ENCODE measurements at places on chromosomes 1 and 21.

DNA sequence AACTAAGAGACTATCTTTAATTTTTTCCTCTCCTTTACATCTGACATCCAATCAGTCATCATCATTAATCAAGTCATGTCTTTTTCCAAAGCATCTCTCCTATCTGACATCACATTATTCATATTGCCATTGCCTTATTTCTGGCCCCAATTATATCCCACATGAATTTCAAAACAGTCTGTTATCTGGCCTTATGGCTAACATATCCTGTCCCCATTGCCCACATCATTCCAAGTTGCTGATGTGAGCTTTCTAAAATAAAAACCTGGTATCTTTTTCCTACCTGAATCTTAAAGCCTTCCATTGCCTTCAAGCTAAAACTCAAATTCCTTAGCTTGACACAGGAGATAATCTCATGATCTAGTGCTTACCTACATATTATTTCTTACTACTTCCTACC lies 283.9 kb downstream of the LRRC40 start:
- DNase-seq: no peak

GRCh38 chr1:204075139-204075521 lies 2.2 kb downstream of the SOX13 start:
- no peak for DNase-seq

GRCh38 chr1:2377751-2378440 lies 13.5 kb downstream of the MORN1 start:
- DNase-seq: no peak

GRCh38 chr1:203327684-203328457 lies 22.6 kb downstream of the BTG2 start:
- DNase-seq: peak; percentile 89

- no peak for DNase-seq
Measured at GRCh38 chr1:26399034-26399433, 11.6 kb upstream of the LIN28A start.

DNA sequence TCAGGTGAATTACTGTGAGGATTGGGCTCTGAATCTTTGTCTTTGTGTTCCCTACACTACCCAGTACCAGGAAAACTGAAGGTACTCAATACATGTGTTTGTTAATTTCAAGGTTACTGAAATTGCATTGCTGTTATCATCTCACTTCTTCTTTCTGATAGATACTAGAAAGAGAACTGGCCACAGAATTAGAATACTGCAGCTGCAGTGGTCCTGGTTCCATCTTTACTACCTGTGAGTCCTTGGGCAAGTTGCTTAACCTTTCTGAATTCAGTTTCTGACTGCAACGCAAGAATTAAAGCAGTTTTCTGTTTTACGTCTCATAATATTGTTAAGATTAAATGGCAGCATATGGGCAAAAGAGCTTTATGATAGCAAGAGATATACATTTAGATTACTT lies 263.5 kb downstream of the LMO4 start:
- no peak for DNase-seq

DNA sequence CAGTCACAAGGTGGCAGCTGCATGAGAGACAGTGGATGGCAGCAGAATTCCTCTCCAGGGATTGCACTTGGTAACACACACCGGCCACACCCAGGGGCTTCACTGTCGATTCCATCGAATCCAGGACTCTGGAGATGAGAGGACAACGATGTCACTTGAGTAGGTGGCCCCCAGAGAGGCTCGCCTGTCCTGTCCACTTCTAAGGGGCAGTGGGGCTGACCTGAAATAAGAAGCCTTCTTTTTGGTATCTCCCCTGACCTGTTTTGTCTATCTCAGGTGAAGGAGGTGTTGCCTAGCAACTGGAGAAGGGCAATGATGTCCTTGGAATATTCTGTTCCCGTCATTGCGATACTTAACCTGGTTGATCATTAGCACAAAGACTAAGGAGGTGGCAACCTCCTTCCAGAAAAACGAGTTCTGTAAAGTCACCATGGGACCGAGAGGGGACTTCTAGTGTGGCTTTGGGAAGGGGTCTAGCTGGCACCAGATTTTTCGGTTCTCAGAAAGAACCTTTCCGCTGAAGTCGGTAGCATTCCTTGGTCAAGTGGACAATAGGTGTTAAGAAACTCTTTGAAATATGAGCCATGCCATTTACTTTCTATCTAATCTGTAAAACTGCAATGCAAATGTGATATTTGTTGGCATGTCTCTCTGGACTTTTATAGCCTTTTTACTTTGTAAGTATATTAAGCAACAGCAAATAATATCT lies 85.2 kb upstream of the TMPRSS2 start:
- no peak for DNase-seq

DNA sequence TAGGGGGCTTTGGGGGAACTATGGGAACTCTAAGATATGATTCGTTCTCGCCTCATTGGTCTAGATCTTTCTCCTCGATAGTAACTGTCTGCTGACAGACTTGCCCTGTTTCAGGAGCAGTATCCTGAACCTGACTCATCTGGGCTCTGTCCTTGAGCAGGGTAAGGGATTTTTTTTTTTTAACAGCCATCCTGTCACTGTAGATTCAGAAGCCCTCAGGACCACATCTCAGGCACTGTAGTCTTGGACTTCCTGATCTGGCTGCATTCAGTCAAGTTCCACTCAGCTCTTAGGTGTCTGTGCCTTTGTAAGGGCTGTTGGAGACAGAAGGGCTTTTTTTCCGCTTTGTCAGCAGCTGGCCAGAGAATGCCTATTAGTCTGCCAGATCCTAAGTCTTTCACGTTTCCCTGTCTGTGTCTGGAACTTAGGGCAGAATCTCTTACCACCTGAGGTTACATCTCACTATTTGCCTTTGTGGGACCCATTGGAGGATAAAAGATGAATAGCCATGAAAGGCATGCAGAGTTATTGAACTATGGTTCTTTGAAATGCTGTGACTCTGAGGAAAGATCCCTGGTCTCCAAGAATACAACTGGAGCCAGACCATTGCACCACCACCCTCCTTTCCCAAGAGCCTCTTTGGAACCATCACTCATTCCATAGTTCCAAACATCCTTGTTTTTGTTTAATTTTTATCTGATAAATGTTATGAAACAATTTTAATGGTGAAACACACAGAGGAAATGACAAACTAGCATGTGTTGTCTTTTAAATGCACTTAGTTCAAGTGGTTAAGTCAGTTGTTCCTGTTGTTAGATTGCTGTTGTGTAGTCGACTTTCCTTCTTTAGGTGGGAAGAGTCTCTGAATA lies 49.7 kb upstream of the MACF1 start:
- DNase-seq: no peak

GRCh38 chr1:61585714-61586113 lies 139.2 kb downstream of the TM2D1 start:
- DNase-seq: no peak

DNA sequence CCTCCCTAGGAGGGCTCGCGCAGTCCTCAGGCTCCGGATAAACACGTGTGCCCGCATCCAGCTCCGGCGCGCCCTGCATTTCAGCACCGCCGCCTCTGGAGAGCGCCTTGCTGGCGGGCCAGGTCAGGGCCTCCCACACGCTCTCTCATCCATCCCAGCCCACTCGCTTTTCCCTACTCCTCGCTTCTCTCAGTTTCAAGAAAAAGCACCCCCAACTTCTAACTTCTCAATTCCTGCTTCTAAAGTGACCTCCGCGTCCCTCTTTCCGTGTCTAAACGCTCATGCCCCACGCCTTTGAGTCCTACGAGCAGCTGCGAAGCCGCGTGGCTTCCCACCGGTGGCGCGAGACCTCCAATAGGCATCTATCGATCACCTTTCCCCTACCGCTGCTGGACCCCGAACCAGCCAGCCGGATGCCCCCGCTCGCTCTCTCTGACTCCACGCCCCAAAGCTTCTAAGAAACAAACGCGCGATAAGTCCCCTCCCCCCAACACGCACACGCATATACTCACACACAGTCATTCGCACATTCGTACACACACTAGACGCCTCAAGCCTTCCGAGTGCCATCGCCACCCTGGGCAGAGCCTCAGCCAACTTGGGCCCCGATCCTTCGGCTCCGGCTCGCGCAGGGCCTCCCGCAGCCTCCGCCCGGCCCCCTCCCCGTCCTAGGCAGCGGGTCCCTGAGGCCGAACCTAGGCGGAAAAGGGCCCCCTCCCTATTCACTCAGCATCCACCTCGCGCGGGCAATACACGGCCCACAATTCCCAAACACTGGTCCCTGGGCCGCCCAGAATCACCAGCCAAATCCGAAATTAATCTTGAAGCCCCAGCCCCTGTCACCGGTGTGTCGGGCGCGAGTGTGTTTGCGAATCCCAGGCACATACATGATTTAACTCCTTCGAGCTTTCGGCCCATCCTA lies 1.1 kb downstream of the NMNAT2 start:
- peak; percentile 75 for DNase-seq

DNA sequence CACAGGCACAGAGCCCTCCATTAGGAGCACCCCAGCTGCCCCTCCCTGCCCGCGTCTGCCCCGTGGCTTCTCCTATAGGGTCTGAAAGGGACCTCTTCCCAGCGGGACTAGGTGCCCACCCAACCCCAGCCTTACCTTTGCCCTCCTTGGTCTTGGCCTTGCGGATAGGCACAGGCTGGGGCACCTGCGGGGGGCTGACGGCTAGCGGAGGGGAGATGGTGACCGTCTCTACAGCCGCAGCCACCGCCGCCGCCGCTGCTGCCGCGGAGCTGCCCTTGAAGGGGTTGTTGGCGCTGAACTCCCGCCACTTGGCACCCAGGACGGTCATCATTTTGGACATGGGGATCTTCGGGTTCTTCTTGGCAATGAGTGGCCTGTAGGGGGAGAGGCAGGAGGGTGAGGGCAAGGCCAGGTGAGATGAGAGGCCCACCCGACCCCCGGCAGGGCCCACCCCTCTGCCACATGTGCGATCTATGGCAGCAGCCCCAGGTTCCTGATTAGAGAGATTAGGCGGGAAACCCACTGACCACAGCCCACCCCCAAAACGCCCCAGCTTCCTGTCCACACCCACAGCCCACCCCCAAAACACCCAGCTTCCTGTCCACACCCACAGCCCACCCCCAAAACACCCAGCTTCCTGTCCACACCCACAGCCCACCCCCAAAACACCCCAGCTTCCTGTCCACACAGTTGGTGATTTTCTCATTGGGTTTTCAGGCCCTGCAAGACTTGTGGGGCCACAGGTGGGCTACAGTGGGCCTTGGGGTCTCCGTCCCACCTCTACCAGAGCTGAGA lies 25.4 kb downstream of the CHD5 start:
- DNase-seq: no peak

- DNase-seq: no peak
Measured at GRCh38 chr1:80894921-80895320, 905.8 kb upstream of the ADGRL2 start.

DNA sequence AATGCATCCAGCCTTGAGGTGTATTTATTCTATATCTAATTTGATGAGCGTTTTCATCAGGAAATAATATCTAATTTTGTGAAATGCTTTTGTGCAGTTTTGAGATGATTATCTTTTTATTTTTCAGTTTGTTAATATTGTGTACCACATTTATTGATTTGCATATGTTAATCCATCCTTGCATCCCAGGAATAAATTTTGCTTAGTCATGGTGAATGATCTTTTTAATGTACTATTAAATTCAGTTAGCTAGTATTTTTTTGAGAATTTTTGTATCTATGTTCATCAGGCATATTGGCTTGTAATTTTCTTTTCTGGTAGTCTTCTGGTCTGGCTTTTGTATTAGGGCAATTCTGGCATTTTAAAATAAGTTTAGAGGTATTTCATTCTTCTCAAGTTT lies 697.5 kb upstream of the ADGRL4 start:
- DNase-seq: no peak

- DNase-seq: peak; percentile 20
Measured at GRCh38 chr21:42125571-42126544, 54.7 kb downstream of the UMODL1 start.

DNA sequence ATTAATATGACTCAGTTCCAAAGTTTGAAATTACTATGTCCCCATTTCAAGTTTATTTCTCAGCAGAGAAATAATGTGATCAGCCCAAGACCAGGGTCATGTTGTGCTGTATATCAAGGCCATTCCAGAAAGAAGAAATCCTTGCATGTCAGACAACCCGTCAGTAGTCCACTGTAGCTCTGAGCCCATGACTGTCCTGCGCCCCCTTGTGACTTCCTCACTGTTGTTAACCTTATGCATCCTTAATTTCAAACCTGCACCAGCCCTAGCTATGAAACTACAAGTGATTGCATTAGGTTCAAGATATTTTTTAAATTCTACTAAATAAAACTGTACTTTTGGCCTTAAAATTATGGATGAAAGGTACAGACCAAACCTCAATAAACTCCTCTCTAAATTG lies 133.0 kb downstream of the LRRC7 start:
- DNase-seq: peak; percentile 20

DNA sequence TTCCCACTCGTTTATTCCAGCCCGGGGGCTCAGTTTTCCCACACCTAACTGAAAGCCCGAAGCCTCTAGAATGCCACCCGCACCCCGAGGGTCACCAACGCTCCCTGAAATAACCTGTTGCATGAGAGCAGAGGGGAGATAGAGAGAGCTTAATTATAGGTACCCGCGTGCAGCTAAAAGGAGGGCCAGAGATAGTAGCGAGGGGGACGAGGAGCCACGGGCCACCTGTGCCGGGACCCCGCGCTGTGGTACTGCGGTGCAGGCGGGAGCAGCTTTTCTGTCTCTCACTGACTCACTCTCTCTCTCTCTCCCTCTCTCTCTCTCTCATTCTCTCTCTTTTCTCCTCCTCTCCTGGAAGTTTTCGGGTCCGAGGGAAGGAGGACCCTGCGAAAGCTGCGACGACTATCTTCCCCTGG lies 716 bp downstream of the OLIG2 start:
- no peak for DNase-seq

DNA sequence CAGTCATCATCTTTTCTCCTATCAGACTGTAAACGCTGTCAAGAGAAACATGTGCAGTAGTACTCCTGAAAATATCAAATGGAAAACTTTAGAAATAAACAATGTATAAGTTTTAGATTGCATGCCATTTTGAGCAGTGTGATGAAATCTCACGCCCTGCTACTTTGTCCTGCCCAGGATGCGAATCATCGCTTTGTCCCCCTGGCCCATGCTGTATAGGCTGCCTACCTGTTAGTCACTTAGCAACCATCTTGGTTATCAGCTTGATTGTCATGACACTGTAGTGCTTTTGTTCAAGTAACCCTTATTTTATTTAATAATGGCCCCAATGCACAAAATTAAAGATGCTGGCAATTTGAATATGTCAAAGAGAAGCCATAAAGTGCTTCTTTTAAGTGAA lies 363.0 kb downstream of the ZP4 start:
- DNase-seq: no peak

DNA sequence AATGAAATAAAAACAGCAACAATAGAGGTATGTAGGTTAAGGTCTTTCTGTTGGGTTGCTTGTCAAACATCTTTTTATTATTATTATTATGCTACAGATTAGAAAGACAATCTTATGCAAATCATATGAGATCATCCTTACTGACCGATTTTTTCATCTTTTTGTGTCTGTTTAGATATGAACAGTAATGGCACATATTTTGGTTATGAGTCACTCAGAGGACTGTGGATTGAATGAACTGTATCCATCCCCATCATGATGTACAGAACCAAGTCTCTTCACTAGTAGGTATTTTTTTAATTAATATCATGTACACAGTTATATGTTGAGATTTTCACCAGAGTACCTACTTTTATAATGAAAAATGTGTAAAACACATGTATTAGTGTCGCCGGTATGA lies 159.1 kb downstream of the CHRM3 start:
- DNase-seq: no peak

- DNase-seq: no peak
Measured at GRCh38 chr1:101757985-101758384, 238.7 kb downstream of the OLFM3 start.

GRCh38 chr21:46191686-46192575 lies 7.7 kb upstream of the SPATC1L start:
- no peak for DNase-seq

Measured in NCI-H524 (cell line).